T-cell (primary cell): ENCODE measurements at places on chromosomes 3 and 15.

DNA sequence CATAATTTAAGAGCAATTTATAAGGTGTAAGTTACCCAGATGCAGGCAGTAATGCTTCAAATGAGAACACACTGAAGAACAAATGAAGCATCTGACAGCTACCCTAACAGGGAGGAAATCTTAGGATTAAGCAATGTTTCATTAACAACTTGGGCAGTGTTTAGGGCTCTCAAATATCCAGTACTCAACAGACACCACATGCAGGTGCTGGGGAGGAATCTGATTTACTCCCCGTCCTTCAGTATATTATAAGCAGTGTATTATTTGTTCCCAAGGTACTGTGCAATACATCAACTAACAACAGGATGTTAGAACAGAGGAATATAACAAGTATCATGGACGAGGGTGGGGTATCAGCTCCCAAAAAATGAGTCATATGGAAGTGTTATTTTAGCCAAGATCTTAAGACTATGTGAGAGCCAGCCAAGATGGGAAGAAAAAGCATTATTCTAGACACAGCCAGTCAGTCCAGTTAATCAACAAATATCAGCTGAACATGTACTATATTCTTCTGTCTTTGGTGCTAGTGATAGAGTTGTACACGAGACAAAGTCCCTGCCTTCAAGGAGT is 20.4 kb downstream of the BTBD1 start:
- no peak for DNase-seq

GRCh38 chr3:61964566-61964965 is 403.2 kb downstream of the PTPRG start:
- no peak for DNase-seq

GRCh38 chr3:152147748-152148147 is 121.0 kb upstream of the MBNL1 start:
- DNase-seq = no peak

DNA sequence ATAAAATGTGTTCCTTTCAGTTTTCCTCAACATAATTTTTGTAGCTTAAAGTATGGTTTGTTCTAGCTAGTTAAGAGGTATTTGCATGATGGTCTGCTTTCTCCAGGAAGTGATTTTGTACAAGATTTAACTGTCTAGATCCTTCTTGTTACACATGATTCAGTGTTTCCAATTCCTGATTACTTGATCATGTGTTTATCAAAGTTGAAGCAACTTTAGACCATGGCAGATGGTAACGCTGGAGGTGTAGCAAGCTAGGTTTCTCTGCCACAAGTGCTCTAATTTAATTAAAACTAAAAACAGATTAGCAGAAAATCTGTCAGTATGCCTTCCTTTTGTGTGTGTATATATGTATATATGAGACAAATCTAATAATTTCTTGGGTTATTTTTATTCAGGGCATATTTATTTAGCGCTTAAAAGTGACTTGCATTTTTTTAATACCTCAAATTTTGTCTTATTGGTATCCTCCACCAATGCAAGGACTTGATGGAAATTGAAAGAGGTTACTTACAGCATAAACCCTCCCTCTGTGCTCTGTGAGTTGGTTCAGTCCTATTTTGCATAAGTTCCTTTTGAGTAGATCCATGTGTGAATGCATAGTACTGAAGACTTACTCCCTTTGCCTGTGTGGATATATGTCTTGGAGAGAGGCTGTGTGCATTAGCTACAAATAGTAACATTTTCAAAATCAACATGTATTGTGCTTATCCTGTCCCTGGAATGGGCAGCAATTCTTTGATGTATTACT is 157.3 kb upstream of the CGNL1 start:
- no peak for DNase-seq

DNA sequence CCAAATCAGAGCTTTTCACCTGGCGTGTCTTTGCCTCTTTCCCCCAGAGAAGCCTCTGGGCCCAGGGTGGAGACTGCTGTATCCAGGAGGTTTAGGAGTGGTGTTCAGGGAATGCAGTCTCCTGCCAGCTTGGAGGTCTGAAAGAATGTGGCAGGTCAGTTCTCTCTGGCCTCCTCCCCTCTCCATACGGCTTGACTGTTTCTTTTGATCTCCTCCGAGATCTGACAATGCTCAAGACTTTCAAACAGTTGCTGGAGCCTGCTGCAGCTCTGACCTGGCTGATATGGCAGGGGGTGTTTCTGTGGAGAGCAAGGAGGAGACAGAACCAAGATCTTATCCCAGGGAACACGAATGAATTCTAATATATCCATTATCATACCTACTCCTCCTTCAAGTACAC is 24.7 kb upstream of the TM4SF4 start:
- no peak for DNase-seq
